ENCODE measurements at places on chromosomes 4 and X.

DNA sequence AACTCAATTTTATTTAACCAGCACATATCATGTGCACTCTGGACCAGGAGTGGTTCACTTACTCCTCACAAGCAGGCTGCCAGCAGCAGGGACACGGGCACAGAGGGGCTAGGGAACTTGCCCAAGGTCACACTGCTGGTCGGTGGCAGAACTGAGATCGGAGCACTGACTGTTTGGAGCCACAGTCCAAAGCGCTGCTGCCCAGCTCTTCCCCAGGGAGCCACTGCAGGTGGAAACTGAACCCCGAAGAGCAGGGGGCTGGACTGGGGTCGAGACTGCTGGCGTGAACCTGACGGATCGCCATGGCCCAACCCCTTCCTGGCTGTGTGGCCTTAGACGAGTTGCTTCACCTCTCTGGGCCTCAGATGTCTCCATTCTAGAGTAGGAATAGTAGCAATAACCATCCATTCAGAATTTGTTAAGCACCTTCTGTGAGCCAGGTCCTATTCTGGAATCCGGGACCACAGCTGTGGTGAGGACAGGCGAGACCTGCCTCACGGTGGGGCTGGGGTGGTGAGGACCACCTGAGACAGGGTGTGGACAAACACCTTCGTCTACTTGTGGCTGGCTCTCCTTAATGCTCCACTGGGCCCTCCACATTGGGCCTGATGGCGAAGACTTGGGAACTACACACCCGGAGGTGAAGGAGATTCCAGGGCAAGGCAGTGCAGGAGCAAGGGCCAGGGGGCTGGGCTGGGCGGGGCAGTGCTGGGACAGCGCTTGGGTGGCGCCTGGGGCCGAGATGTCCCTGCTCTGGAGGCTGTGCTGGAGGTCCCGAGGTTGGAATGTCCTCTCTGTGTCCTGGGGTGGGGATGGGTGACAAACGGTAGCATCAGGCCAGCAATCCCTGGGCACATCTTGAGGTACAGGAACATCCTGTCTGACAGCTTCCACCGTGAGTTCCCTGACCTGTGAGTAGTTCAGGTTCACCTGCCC, 32.0 kb upstream of the KIAA0232 start:
- no peak for DNase-seq

GRCh38 chr4:85756938-85757337, 282.0 kb downstream of the ARHGAP24 start:
- peak; percentile 54 for DNase-seq

- DNase-seq: no peak
Observed at GRCh38 chr4:113407409-113407808, 354.1 kb downstream of the CAMK2D start.

DNA sequence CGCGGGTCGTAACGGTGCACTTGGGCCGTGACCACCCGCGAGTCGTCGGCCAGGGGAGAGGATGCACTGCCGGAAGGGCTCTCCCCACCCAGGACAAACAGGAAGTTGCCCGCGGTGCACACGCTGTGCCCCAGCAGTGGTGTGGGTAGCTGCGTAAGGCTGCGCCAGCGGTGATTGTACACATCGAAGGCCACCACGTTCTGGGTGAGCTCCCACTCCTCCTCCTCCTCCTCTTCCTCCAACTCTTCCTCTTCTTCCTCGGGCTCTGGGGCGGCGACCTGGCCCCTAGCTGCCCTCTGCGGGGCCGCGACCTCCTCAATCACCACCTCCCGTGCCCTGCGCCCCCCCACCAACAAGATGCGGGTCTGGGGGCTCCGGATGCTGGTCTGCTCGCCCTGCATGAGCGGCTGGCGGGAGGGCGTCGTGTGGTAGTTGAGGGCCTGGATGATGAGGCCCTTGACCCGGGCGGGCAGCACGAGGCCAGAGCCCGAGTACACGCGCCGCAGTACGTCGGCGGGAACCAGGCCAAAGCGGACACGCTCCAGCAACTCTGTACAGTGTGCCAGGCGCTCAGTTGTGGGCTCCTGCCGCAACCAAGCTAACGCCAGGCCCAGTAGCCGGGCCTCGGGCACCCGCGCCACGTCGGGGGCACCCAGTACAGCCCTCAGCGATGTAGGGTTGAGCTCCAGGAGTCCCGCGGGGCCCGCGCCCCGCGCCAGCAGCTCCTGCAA, 1.4 kb downstream of the KLHL34 start:
- DNase-seq: no peak

- DNase-seq: no peak
Observed at GRCh38 chrX:1582686-1583437, 8.5 kb upstream of the AKAP17A start.

DNA sequence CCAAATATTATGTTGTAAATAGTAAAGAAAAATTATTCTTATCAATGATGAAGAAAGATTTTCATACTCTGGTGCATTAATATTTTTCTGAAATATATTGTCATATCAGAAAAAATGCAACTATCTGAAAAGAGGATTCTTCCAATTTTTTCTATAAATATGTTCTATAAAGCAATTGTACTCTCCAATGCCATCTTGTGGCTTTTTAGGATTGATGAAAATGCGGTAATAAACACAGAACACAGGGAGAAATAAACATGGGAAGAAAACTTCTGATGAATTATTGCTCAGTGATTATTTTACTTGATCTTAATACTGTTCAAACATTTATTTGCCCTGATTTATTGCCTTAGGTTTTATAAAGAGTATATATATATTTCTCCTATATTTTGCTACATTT, 215.4 kb downstream of the IL1RAPL1 start:
- no peak for DNase-seq

DNA sequence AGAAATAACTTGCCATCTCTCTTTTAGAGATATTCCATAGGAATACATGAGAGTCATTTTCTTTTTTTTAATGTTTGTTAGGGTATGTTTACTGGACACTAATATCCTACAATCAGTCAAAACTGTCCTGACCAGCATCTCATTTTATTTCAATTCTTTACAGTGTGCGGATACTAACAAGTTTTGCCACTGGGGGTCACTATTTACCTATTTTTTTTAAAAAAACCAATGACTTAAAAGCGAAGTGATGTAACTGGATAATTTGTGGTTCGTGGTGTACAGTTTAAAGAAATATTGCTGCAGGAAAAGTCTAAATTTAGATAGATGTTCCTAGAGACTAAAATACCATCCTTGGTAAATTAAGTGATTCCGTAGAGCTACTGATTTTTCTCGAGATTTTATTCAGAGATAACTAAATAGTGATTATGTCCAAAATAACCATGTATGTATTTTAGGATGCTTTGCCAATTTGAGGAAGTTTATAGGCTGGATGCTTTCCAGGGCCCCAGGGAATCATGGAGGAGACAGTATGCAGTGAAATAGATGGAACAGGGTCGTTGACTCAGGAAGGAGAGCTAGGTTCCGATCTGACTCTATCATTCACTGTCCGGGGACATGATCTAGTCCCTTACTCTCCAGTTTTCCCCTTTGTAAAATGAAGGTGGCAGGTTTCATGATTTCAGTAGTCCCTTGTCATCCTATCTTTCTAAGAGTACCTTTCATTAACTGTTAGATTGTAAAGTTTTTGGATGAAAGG, 34.0 kb upstream of the GNPDA2 start:
- peak; percentile 23 for DNase-seq
